ENCODE measurements at places on chromosomes 6 and 20.

- peak; percentile 65 for DNase-seq
Measured at GRCh38 chr6:35181933-35182612, 31.7 kb upstream of the SCUBE3 start.

GRCh38 chr6:36659271-36659670 is 19.2 kb upstream of the CDKN1A start:
- DNase-seq, result peak; percentile 55

DNA sequence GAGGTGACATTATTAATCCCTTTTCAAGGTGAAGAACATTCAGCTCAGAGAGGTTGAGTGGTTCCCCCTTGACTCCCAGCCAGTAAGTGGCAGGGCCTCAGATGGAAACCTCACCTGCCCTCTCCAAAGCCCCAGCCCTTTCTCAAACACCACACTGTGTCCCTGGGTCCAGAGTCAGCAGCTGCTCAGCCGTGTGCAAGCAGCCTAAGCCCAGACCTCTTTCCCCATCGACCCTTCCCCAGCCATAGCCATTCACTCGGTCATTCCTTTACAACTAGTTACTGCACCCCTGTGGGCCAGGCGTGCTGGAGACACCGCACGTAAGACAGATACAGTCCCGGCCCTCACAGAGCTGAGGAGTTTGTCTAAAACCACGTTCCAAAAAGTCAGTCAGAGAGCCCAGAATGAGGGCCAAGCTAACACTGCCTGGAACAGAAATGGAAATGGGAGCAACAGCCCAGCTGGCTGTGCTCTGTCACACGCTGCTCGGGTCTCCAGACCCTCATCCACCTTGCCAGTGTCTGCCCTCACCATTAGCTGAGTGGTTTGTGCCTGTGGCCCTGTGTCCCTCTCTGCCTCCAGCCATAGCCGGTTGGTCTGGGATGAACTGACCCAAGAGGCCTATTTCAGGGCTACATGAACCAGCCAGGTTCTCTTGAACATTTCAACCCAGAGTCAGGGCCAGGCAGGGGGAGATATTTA is 29.6 kb downstream of the ZC3H12D start:
- DNase-seq, result no peak

- DNase-seq, result no peak
Measured at GRCh38 chr6:56339524-56339923, 92.1 kb upstream of the COL21A1 start.

DNA sequence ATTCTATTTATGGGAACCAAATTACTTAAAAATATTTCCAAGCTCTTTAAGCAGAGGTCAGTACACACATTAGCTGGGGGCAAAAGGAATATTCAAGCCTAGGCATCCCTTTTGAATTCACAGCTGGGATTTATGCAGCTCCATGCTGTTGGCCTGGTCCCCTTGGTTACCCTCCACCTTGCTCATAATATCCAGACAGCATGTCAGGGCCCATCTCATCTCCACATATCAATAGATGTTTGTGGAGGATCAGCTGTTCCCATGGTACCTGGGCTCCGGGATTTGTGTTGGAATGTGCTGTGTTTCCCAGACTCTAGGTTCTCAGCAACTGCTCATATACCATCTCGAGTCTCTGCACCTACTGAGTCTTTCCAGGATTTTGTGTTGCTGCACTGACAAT is 534.8 kb downstream of the BMP2 start:
- no peak for DNase-seq

- DNase-seq, result no peak
Measured at GRCh38 chr6:75126518-75126917, 79.3 kb downstream of the COL12A1 start.

GRCh38 chr20:3312940-3313682 is 74.1 kb upstream of the SLC4A11 start:
- DNase-seq, result peak; percentile 8

GRCh38 chr6:92962846-92963245 is 456.5 kb downstream of the EPHA7 start:
- DNase-seq, result no peak

DNA sequence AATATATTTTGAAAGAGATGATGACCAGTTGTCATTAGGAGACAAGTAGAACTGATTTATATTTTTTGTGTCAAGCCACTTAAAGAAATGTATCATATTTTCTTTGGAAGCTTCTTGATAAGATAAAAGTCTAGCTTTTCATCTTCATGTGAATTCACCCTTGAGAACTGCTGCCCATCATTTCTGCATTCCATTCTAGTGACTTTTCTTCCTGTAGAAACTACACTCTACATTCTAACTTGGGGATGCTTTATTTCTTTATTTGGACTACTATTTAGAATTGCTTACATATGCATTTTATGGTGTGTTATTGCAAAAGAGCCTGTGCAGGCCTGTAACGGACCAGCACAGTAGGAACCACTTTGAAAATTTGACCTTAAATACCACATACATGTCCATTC is 335.0 kb upstream of the KCNQ5 start:
- peak; percentile 84 for DNase-seq

DNA sequence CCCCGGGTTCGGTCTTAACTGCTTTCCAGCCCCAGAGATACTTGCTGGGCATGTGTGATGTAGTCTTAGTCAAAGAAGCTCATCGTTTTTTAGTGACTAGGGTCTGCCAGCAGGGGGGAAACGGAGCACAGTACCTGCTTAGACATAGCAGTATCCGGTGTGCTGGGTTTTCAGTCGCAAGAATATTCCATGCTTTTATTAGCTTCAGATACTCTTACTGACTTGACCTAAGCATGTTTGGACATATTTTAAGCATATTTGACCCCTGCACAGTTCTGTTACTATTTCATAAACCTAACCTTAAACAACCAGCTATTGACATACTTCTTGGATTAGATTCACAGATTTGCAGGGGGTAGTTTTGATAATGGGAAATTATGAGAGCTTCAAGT is 3.0 kb downstream of the E2F3 start:
- peak; percentile 76 for DNase-seq

DNA sequence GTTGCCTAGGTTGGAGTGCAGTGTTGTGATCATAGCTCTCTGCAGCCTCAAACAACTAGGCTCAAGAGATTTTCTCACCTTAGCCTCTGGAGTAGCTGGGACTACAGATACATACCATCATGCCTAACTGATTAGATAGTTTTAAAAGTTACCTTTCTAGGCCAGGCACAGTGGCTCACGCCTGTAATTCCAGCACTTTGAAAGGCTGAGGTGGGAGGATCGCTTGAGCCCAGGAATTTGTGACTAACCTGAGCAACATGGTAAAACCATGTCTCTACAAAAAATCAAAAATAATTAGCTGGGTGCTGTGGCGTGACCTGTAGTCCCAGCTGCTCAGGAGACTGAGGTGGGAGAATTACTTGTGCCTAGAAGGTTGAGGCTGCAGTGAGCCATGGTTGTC is 41.2 kb downstream of the SLC17A5 start:
- DNase-seq, result no peak

DNA sequence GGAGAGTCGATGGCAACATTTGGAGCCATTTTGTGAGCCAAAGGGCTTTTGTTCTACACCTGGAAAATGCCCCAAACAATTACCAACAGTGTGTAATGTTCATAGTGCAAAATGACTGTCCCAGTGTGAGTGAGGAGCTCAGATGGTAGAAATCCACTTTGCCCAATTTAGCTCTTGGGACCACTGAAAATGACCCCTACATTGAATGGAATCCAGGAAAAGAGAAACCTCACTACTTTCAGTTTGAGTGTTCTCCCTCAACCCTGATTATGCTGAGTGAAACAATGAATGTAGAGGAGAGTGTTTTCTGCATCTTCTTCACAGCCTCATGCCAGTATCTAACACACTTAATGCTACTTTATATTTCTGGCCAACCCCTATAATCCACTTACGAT is 84.9 kb upstream of the NRN1 start:
- DNase-seq, result no peak

- DNase-seq, result no peak
Measured at GRCh38 chr6:121594053-121594452, 158.6 kb downstream of the GJA1 start.

- peak; percentile 28 for DNase-seq
Measured at GRCh38 chr6:35195120-35195780, 18.5 kb upstream of the SCUBE3 start.

GRCh38 chr6:143160015-143160414 is 99.3 kb downstream of the AIG1 start:
- DNase-seq, result no peak
